ENCODE measurements at places on chromosomes 12 and 14. TPM values are rescaled to one million over a fixed set of nuclear protein-coding genes. Genes with fewer than 3 reads are reported as not detected.

The ADAM21 gene
- 0.93 TPM for polyA plus RNA-seq

The TOGARAM1 gene
- polyA plus RNA-seq = 43.1 TPM

The C12orf54 gene
- polyA plus RNA-seq = 0.60 TPM

The SMCO2 gene
- 0.60 TPM for polyA plus RNA-seq

The RPGRIP1 gene
- polyA plus RNA-seq = 0.58 TPM

The LRTM2 gene
- polyA plus RNA-seq = 0.62 TPM

The SRRM4 gene
- 0.02 TPM for polyA plus RNA-seq

DNA sequence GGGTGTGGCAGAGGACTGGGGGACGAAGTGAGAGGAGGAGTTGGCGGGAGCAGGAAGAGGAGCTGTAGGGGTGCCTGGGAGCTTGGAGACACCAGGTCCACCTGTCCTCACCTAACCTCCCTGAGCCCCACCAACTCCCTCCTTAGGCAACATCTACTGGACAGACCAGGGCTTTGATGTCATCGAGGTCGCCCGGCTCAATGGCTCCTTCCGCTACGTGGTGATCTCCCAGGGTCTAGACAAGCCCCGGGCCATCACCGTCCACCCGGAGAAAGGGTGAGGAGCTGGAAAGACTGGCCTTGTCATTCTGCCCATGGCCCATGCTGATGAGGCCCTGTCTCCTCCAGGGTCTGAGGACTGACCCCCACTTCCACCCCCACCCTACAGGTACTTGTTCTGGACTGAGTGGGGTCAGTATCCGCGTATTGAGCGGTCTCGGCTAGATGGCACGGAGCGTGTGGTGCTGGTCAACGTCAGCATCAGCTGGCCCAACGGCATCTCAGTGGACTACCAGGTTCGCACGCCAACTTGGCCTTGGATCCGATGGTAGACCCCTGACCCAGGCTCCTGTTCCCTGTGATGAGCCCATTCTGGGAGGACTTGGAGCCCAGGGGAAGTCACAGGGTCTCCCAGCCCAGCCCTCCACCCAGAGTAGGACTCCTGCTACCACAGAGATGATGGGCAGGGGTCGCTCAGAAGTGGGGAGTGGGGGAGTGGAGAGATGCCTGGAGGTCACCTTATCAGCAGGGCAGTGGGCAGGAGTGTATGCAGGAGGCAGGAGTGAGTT lies 32.5 kb upstream of the NXPH4 start:
- no peak for DNase-seq

DNA sequence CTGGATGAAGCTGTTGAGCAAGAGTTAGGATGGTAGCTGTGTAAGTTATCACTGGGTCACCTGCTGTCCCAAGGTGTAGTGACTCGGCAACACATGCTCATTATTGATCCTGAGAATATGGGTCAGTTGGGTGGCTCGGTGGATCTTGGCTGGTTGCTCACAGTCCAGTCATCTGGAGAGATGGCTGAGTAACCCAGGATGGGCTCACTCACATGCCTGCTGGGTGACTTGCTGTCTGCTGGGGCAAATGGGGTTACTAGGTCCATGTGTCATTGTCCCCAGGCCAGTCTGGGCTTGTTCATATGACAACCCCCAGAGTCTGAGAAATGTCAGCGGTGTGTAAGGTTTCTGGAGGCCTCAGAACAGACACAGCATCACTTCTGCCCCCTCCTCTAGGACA lies 69.5 kb downstream of the SLC15A4 start:
- DNase-seq = no peak

- no peak for DNase-seq
Measured at GRCh38 chr14:99679543-99679942, 4.6 kb upstream of the CYP46A1 start.

GRCh38 chr14:30982533-30982932 lies 42.9 kb upstream of the AP4S1 start:
- no peak for DNase-seq

DNA sequence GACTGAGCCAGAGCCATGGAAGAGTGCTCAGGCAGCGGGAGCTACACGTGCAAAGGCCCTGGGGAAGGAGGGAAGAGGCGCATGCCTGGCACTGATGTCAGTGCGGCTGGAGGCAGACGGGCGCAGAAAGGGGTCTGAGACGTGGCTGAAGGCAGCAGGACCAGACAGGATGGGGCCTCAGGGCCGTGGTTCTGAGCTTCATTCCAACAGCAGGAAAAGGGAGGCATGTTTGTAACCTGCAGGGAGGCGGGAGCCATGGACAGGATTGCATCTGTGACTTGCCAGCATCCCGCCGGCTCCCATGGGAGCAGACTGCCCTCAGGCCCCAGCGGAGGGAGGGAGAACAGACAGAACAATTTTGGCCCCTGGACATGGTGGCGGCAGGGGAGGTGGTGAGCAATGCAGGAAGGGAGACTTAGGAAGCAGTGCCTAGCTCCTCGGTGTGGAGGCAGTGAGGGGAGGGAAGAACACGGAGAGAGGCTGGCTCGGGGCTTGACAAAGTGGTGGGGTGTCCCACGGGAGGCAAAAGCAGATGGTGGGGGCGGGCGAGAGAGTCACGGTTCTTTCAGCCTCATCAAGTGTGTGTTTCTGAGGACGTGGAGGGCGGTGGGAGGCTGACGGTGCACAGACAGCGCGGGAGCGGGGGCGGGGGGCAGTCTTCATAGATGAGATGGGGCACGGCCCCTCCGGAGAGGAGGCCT lies 33.3 kb upstream of the INF2 start:
- no peak for DNase-seq

GRCh38 chr14:23612354-23612732 lies 23.8 kb upstream of the DHRS2 start:
- DNase-seq = no peak

DNA sequence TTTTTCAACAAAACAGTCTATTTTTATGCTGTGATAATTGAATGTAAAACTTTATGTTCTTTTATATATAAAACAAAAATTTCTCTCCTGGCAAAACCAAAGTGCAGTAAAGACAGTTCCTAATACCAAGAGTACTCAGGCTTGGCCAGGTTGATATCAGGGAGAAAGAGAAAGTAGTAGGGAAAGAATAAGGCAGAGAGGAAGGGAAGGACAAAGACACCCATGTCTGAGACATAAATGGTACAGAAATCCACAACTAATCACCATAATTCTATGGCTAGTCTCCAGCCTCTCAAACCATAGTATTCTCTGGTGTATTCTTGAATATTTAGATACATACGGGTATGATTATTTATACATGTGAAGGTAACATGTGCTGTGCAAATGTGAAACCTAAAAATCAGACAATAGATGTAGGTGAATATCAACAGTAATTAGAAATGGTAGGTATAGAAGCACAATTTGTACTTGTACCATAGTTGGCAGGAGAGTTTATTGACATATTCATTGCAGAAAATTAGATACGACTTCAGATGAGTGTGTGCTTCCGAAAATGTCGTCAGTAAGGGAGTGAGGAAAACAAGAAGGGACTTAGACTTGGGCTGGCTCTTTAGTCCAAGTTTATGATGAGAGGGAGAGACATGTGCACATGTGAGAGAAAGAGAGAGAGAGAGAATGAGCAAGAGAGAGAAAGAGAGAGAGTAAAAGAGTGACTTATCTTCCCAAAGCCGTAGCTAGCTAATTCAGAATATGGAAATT lies 230.8 kb upstream of the NPAS3 start:
- DNase-seq = no peak

GRCh38 chr12:60205500-60205899 lies 609.7 kb downstream of the SLC16A7 start:
- no peak for DNase-seq

- DNase-seq = no peak
Measured at GRCh38 chr12:66959276-66959675, 280.4 kb upstream of the GRIP1 start.

- DNase-seq = no peak
Measured at GRCh38 chr14:31307198-31307597, 99.6 kb upstream of the HECTD1 start.

DNA sequence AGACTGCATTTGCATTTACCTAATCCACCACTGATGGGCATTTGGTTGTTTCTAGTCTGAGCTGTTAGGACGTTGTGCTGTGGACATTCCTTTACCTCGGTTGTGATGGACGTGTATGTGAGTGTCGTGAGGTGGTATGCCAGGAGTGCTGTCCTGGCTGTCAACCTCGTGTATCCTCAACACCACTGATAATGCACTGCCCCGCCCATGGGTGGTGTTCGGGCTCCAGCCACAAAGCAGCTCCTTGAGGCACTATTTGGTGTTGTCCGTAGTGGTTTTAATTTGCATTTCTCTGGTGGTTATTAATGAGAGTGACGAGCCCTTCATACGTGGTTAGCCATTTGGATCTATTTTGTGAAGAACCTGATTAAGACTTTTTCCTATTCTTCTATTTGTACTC lies 87.6 kb downstream of the PPP2R5C start:
- DNase-seq = no peak

- no peak for DNase-seq
Measured at GRCh38 chr14:49977126-49977841, 84.4 kb downstream of the ARF6 start.

DNA sequence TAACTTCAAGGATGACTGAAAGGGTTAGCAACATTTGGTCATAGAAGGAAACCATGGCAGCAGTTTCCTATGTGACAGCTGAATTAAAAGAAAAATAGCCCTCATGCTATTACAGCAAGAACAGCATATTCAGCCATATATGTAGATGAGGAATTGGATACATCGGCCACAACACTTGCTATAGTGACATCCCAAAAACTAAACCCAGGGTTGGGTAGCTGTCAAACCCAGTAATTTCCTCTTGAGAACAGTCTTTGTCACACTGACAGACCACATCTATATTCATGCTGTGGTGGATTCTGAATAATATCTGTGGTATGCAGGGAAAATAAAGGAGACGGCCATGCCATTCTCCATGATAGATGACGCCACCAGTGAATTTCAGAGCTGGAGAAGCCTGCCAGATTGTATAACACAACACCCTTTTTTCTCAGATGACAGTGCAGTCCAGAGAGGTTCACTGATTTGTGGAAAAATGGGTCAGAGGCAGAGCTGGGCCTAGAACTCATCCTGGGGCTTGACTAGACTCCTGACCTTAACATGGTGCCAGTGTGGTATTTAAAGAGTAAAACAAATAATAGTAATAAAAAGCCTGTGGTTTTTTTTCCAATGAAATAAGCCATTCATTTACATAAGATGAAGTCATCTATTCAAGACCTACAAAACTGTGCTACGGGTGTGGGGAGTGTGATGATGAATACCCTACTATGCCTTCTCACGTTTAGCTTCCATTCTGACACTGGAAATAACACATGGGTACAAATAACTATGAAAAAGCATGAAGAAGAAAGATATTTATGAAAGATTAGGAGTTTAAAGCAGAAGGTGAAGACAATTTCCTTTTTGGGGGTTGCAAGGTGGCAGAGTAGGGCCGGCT lies 32.3 kb downstream of the EFCAB11 start:
- no peak for DNase-seq

GRCh38 chr14:73476451-73476931 lies 14.2 kb upstream of the RIOX1 start:
- no peak for DNase-seq

GRCh38 chr14:77903937-77904617 lies 104.2 kb downstream of the ADCK1 start:
- DNase-seq = no peak

GRCh38 chr14:101062601-101063000 lies 159.1 kb upstream of the RTL1 start:
- DNase-seq = no peak

DNA sequence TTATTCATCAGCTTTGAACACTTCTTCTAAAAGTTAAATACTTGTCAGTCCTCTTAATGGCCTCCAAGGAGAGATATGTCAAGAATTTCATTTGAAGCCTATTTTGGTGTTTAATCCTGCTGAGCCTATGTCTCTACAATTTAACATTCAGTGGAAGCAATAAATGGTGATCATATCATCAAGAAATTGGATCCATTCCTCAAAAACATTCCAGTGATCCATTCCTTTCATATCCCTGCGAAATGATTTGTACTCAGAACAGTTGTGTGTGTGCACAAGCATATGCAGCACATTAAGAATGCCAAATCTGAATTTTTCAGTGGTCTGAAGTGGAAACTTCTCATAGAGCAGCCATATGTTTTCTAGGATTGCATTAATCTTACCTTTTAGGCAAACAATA lies 373.7 kb upstream of the SYT1 start:
- no peak for DNase-seq

DNA sequence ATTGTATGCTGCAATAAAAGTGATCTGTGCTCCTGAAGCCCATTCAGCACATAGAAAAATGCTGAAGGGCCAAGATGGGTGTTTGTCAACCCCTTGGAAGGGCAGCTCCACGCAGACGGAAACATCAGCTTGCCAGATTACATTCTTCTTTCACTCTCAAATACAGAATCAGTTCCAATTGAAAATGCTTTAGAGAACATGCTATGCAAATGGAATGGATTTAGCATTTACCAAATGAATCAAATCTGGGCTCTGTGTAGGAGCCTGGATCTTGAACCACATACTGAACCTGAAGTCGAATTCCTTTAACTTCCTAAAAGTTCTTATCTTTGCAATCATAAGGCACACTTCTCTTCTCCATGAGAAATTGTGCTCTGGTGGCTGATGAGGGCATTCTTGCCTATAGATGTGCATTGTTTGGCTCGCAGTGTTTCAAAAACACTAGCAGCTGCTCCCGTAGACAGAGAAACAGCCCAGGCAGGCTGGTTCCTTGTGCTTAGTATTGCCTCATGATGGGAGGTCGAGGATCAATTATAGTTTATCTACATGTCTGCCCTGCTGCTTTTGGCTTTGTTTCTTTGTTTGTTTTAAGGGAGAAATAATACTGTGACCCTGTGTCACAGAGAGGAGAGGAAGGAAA lies 489.8 kb upstream of the FLRT2 start:
- DNase-seq = no peak

- no peak for DNase-seq
Measured at GRCh38 chr12:109162551-109162950, 46.2 kb downstream of the ACACB start.

DNA sequence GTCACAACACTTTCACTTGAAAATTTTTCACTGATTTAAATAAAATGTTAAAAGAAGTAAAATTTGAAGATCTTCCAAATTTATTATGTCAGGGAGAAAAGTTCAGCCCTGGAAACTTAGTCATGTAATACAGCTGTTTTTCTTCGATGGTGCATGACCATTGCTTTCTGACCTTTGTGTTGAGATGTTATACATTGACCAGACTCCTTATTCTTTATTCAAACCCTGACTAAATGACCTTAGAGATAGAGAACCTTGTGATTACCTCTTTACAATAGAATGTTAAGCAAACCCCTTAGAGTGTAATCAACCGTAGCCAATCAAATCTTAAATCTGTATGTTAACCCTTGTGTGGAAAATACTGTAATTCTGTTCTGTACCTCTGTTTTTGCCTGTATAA lies 34.5 kb downstream of the PLCZ1 start:
- peak; percentile 14 for DNase-seq
